NCI-H748 treated with DMSO at 0.1 percent for 48 hours (cell line): ENCODE measurements at places on chromosomes 12 and 14.

DNA sequence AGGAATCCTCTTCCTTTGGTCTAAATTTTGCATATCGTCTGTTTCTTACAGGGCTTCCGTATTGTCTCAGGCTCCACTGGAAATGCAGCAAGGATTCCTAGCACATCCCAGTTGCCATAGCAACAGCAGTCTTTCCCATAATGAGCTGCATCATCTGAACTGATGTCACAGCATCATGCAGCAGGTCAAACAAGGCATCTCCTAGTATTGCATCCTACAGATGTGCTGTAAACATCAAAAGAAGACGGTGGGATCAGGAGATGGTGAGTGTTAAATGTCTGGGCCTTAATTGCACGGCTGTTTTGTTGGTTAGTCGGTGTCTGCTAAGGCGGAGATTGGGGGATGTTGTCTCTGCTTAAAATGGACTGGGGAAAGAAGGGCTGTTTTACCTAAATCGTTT lies at the start of gene AKAP6:
TSS of gene AKAP6 (plus strand) at position 153 of the 400 bp plus-strand sequence. CDS start 104,196 bp downstream, outside the sequence.
- peak; percentile 35 for DNase-seq

- no peak for DNase-seq
Observed at GRCh38 chr14:76495983-76496382, 120.0 kb downstream of the ESRRB start.

- peak; percentile 79 for DNase-seq
Observed at GRCh38 chr12:57726151-57726883, 12.2 kb downstream of the AGAP2 start.

- DNase-seq: no peak
Observed at GRCh38 chr12:56713345-56713744, 11.8 kb downstream of the NACA start.

- DNase-seq: no peak
Observed at GRCh38 chr12:89339526-89339925, 12.8 kb downstream of the DUSP6 start.

- DNase-seq: no peak
Observed at GRCh38 chr14:51014625-51015024, 70.3 kb upstream of the PYGL start.

DNA sequence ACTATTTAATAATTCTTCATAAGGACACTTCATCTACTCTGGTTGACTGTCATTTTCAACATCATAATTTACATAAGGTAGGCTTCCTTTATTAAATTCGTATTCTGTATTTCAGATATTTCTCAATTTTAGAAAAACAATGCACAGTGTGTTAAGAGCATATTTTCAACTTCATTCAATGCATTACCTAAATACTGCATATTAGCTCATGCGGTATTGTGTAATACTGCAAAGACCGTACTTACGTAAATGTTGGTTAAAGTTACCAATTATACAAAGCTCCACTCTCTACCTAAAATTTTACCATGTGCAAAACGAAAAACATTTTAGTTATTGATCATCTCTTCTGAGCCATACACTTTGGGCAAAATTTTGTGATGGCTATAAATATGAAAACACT lies 62.8 kb downstream of the EXOC5 start:
- DNase-seq: no peak
